Hematopoietic multipotent progenitor cell treated with erythropoietin and hydrocortisone succinate and interleukin-3 and kit ligand, for 17 days (in vitro differentiated cells): ENCODE measurements at places on chromosomes 5 and 9.

DNA sequence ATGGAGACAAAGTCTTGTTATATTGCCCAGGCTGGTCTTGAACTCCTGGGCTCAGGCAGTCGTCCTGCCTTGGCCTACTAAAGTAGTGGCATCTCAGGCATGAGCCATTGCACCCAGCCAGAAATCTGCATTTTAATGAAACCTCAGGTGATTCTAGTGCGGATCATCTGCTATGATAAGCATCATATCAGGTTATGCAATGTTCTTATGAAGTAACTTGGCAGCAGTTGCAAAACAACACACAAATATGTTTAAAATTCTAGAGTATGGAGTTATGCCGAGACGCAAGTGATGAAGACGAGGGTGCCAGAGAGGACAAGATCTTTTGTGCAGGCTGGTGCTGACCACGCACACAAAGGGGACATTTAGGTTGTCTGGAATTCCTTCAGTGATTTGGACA is 153.2 kb upstream of the MEF2C start:
- no peak for DNase-seq

DNA sequence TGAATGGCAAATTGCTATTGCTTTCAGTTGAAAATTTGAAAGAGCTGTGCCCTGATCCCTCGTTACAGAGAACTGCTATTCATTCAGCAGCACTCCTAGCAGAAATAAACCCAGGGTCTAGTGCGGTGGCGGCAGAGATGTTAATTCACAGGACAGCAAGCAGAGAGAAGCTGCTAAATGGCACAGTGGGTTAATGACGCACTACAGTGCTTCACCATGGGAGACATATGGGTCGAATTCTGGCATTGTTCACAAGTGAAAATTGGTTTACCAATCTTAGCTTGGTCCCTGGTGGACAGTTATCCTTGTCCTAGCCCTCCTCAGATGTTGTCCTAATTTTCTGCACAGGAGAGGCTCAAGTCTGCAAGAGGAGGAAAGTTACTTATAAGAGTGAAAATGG is 807.4 kb downstream of the TLE1 start:
- DNase-seq, result no peak

GRCh38 chr5:8585230-8586018 is 716.5 kb downstream of the MTRR start:
- DNase-seq, result no peak

DNA sequence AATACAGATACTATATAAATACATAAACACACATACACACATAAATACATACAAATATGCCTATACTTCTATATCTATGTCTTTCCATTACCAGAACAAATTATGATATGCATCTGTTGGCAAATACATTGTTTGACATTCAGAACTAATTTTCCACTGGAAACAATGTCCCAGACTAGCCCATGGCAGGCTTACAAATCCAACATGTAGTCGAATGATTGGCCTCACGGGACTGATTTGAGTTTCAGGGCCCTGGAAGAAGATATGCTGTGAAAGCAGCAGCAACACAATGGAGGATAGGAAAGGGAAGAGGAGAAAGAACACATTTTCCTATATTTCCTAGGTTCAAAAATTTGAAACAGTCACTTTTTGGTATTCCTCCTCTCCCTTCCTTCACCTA is 881.1 kb upstream of the DMAC1 start:
- no peak for DNase-seq

- no peak for DNase-seq
Observed at GRCh38 chr5:146710348-146710747, 168.2 kb downstream of the PPP2R2B start.

GRCh38 chr5:126939887-126940286 is 90.5 kb downstream of the MARCHF3 start:
- no peak for DNase-seq

DNA sequence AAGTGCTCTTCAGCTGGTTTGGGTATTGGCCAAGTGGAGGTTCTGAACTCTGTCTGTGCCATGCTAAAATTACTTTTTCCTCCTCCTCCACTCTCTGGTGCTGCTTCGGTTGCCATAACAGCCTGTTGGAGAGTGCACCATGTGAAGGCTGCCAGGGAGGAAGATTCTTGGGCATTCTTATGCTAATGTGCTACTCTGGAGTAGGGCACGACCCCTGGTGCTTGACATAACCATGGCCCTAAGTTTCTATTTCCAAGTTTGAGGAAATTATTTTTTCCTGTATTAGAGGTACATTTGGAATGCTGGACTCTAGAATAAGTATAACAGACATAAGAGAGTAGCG is 111.6 kb downstream of the ARHGAP26 start:
- DNase-seq, result no peak

DNA sequence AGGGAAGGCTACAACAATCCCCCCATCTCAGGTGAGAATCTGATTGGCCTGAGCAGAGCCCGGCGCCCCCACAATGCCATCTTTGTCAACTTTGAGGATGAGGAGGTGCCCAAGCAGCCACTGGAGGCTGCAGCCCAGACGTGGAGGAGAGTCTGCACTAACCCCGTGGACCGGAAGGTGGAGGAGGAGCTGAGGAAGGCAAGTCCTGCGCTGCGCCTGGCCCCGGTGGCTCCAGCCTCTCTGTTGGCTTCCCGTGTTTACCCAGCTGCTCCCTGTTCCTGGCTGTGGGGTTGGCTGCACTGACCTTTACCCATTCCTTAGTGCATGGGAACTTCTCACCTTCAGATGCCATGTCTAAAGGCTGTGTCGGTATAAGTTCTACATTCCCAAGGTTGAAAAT is 11.0 kb upstream of the CEL start:
- no peak for DNase-seq

DNA sequence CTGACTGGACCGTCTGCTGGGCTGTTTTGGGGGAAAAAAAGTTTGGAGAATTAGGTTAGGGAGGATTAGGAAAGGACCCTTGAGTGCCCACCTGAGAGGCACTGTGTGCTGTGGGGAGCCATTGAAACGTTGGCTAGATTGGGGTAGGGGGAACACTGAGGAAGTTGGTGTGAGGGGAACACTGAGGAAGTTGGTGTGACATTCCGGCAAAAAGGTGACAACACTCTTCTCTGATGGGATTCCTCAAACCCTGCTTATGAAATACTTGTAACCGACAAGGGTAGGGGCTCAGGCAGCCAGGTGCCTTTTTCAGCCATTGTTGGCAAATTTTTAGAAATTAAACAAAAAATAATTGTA is 1.0 kb downstream of the CYSTM1 start:
- DNase-seq, result no peak

DNA sequence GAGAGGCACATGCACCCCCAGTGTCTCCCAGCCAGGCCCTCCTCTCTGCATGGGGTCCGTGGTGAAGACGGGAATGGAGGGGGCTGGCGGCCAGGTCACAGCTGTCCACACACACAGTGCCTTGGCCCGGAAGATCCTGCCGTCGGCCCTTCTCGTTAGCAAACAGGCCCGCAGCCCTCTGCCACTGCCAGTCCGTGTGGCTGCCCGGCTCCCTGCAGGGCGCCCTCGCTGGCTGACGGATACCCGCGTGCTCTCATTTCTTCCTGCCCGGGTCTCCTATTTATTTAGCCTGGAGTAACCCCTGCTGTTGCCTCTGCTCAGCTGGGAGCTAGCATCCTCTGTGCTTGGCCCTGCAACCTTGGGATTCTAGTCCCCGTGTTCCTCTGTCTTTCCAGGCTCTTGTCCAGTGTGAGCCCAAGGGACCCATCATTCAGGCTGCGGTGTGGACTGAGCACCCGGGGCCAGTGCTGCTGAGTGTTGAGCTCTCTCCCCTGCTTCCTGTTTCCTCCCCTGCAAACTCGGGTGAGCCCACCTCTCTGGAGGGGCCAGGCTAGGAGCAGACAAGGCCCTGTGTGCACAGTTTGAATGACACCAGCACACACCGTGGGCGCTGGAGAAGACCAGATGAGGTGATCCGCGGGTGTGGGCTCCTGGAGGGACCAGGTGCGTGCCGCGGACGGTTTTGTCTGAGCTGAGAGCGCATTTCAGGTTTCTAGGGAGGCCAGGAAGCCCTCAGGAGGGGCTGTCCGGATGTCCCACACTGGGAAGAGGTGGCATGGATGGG is 14.6 kb upstream of the RNU6ATAC start:
- no peak for DNase-seq

- no peak for DNase-seq
Observed at GRCh38 chr9:121235512-121235911, 32.5 kb upstream of the GSN start.

- no peak for DNase-seq
Observed at GRCh38 chr9:89720696-89721175, 115.9 kb downstream of the GADD45G start.
